Panc1 (cell line): ENCODE measurements at places on chromosomes 12 and 14. TPM values are rescaled to one million over a fixed set of nuclear protein-coding genes. Genes with fewer than 3 reads are reported as not detected.

Gene CACNA2D4
- total RNA-seq: 0.15 TPM

Gene FGF6
- not detected for total RNA-seq

Gene ERO1A
- 83.3 TPM for total RNA-seq

Gene CDC42BPB
- total RNA-seq: 84.4 TPM

Gene MYO1A
- total RNA-seq: not detected

GRCh38 chr14:99315197-99315596 is 43.2 kb upstream of the BCL11B start:
- DNase-seq: no peak

- DNase-seq: no peak
Measured at GRCh38 chr14:102046337-102047278, 40.2 kb downstream of the HSP90AA1 start.

DNA sequence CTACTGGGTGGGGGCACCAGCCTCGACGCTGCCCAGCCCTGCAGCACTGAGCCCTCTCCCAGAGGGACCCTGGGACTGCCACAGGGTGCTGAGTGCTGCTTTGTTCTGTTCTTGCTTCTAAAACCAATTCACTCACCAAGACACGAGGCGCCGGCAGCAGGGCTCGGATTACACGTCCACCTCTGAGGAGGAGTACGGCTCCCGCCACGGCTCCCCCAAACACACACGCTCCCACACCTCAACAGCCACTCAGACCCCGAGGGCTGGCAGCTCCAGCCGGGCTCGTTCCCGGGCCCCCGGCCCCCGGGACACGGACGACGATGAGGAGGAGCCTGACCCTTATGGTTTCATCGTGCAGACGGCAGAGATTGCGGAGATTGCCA is 24.3 kb downstream of the CEP170B start:
- DNase-seq: no peak

GRCh38 chr12:93292213-93292612 is 85.5 kb upstream of the NUDT4 start:
- DNase-seq: no peak

DNA sequence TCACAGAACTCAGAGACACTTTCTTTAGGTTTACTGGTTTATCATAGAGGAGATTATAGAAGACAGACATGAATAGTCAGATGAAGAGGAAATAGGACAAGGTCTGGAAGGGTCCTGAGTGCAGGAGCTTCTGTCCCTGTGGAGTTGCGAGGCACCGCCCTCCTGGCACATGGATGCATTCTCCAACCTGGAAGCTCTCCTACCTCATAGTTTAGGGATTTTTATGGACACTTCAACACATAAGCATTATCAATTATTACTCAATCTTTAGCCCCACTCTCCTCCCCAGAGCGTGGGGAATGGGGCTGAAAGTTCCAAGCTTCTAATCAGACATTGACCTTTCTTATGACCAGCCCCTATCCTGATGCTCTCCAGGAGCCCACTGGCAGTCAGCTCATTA is 12.6 kb upstream of the KRT7 start:
- no peak for DNase-seq

- no peak for DNase-seq
Measured at GRCh38 chr12:4796694-4797482, 76.7 kb downstream of the GALNT8 start.
